ENCODE measurements at places on chromosomes 7 and 10.

DNA sequence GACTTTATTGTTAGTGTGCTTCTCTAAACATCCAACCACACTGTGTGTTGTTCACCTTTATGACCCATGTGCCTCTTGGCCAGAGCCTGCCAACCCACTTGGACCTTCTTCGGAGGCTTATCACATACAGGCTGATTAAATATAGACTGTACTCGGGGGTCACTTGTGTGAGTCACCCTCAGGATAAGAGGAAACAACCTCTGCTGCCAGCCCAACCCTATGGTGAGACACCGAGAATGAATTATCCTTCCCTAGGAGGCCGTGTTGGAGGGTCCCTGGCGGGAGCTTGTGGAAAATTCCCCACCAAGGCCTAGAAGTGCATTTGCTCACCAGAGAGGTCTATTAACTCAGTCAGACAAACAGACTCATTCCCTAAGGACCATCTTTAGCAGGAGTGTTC lies 63.0 kb downstream of the FAS start:
- no peak for DNase-seq

DNA sequence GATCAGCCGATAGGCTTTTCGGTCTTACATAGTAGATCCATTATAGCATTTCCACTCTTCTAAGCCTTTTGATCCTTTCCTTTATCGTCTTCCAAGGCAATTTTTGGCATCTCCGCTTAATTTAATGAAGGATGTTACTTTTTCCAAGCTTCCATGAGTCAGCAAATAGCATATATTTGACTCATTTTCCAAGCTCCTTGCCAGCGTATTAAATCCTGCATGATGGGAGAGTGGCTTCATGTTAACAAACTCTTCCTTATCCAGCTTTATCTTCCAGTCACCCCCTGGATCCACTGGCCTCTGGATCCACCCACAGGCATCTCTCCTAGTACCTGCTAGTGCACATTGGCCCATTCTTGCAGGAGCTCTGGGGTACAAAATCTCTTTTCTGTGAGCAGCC lies 13.0 kb downstream of the OR9A2 start:
- DNase-seq, result no peak

GRCh38 chr7:157310676-157311185 lies 26.1 kb upstream of the DNAJB6 start:
- DNase-seq, result no peak

DNA sequence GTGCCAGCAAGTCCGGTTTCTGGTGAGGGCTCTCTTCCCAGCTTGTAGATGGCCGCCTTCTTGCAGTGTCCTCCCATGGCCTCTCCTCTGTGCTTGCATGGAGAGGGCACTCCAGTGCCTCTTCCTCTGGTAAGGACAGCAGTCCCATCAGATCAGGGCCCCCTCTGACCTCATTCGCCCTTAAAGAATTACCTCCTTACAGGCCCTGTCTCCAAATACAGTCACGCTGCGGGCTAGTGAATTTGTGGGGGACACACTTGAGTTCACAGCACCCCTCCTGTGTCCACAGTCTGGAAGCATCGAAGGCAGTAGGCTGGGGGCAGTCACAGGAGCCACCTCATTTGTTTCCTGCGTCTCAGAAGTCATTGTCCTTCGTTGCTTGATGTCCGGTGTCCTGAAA lies 54.6 kb downstream of the LHPP start:
- DNase-seq, result no peak

GRCh38 chr7:27031289-27032172 lies 64.3 kb downstream of the HOXA1 start:
- no peak for DNase-seq

- DNase-seq, result peak; percentile 32
These were observed 12.3 kb downstream of the KLF14 start for GRCh38 chr7:130721486-130722277.

DNA sequence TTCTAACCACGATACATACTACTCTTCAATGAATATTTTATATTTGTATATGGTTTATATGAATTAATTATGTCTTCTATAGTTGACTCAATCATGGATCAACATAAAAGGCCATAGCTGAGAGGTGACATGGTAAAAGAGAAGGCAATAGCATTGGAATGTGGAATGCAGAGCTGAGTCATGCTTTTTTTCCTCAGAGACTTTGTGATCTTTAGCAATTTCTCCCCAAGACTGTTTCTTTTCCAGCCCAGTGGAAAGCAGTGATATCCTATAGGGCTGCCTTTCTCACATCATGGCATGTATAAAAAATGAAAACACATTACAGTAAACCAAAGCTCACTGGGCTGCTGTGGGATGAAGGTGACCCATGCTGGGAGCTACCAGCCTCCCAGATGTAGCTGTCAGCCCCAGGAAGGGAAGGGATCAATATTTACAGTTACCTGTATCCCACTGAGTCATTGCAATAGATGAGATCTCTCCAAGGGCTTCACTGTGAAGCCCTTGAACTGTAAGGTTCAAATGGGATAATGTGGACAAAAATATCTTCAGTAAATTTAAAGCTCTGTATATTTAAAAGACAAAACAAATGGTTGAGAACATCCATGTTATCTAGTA lies 30.2 kb downstream of the SLC39A12 start:
- no peak for DNase-seq

DNA sequence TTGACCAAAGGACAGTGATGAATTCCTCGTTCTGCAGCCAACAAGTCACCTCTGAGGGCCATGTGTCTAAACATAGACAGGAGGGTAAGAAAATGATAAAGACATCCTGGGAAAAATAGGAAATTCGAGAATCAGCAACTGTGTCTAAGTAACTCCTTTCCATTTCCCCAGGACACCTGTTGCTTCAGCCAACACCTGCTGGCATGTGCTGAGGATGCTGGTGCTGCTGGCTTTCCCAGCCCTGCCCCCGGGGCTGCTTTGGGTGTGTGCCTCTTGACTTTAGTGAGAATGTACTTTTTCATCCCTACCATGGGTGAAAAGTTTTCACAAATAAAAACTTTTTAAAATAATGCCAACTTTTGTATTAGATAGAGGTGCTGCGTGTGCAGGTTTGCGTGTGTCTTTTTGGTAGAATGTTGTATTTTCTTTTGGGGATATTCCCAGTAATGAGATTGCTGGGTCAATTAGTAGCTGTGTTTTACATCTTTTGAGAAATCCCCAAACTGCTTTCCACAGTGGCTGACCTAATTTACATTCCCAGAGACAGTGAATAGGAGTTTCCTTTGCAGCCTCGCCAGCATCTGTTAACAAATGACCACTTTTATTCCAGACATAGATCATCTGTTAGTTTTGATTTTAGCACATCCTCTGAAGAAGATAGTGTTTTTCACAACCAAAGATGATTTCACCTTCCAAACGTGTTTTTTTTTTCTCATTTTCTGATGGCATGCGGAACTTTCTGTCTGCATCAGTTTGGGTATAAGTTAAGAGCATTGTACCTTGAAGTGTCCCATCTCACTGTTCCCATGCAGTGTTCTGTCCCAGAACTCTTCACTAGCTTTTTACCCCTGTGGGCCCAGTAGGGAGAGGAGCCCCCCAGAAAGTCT lies 104.2 kb upstream of the ACBD5 start:
- DNase-seq, result no peak

DNA sequence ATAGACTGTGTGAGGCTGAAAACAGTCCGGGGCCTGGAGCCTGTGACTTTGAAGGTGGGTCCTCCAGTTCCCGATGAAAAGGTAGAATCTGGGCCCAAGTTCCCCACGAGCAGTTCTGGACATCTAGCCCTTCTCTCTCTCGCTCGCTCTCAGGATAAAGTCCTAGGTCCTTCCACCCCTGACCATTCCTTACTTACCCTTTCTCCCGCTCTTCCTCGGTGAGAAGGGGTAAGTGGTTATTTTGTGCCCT lies 713 bp downstream of the IMMP2L start:
- DNase-seq, result no peak

DNA sequence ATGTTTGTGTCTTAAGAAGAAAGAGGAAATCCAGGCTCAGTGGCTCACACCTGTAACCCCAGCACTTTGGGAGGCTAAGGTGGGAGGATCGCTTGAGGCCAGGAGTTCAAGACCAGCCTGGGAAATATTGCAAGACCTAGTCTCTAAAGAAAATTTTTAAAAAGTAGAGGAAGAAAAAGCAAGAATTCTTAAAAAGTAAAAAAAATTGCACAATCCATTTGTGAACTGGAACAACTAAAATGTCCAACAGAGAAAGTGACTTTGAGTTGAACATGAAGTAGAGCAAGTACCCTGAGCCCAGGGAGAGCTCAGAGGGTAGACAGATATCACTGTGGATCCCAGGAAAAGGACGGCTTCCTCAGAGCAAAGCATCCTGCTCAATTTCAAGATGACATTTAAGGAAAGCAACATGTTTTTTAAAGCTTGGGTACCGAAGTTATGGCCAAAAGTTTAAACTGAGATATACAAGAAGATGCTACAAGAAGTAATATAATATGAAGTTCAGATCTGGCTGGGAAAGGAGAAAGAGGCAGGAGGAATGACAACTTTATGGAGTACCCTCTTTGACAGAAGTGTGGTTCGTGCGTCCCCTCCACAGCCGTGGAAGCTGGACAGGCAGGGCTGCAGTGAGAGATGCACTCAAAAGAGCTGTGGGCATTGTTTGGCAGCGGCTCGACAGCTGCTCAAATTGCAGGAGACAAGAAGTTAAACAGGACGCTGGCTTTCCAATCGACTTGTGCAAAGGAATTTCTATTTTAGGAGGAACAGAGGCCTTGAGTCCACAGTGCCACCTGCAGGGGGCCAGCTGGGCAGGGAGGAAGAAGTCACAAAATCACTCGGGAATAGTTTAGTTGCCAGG lies 201.3 kb downstream of the JCAD start:
- DNase-seq, result no peak

DNA sequence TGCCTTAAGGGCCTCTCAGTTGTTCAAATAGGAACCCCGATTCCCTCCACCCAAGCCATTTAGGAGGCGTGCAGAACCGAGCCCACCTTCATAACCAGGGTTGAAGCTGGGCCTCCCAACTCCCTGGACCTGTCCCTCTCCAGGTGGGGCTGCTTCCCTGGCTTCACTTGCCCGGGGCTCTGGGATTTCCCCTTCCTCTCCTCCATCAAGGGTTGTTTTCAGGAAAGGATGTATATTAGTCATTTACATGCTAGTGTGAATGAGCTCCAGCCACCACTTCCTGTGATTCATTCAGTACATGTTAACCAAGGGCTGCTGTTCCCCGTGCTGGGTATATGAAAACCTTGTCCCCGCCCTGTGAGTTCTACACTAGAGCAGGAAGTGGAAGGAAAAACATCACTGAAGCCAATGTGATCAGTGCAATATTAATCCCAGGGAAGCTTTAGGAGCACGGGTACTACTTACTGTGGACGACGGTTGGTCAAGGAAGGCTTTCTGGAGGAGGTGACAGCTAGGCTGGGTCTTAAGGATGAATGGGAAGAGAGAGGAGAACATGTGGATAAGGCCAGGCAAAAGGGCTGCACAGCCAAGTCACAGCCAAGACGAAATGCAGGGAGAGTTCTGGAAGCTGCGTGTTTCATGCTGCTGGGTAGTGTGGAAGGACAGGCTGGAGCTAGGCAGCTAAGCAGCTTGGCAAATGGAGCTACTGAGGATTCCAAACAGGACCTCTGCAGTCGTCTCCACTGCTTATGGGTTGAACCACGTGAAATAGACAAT lies 150.1 kb upstream of the SHH start:
- DNase-seq, result no peak

GRCh38 chr10:46542567-46543465 lies 13.6 kb downstream of the GPRIN2 start:
- DNase-seq, result no peak

DNA sequence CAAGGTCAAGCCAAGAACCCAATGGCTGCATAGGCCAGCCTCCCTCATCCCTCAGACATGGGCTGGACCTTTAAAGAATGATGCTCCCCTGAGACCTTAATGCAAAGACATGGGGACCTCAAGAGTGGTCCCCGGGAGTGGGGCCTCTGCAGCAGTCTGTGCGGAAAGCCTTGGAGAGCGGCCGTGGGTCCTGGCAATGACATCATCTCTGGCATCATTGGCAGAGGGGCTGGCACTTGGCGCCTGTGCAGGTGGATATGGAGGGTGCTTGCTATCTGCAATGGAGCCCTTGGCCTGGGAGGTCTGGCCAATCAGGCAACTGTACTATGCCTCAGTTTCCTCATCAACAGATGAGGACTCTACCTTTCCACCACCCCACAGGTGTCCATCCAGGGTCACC lies 365.5 kb upstream of the MKI67 start:
- DNase-seq, result no peak

DNA sequence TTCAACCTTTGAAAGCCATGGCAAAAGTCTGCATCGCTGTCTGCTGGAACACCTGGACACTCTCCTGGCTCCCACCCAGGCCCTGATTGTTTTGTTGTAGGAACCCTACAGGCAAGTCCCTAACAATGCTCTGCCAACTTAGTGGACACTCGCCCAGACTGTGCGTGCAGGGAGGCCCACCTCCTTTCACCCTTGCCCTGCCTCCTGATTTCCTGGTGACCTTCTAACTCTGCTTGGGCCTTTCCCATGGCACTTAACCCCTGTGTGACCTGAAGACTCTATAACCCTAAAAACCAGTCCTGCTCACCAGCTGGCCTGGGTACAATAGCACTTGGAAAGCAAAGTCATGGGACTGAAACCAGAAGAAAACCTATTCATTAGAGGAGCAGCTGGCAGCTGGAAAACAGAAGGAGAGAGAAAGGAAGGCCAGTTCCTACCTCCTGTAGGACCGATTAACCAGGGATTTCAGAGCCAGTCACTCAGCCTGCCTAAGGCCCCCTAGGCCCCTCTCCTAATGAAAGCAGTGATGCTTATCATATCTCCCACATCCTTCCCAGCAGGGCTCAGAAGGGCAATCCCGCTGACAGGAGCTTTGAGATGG lies 82.7 kb upstream of the KMT2E start:
- DNase-seq, result peak; percentile 11

- peak; percentile 89 for DNase-seq
These were observed 85.2 kb downstream of the HGF start for GRCh38 chr7:81684514-81685269.

Data from DMS79 treated with DMSO at 0.1 percent for 48 hours (cell line).